ENCODE measurements at places on chromosomes 4 and X.
A peak's percentile ranks its signal among the peaks of the same experiment; 100 is the strongest.

GRCh38 chr4:162347156-162347841, 183.5 kb upstream of the FSTL5 start:
- DNase-seq, result no peak

DNA sequence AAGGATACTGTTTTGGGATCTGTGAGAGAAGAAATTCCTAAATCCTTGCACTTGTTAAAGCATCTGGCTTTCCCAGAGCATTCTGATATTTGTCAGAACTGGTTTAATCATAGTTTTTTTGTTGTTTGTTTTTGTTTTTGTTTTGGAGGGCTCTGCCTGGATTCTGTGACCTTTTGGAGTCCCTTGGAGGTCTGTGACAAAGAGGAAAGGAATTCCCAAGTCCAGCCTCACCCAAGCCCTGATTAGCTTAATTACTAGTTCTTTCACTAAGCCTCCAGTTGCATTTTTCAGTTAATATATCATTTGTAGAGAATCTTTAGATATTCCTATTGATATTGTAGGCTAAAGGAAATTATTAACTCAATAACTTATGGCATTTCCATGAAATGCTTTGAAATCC, 711 bp downstream of the ACE2 start:
- DNase-seq, result no peak

- no peak for DNase-seq
Observed at GRCh38 chr4:106602711-106603110, 234.1 kb upstream of the GIMD1 start.

DNA sequence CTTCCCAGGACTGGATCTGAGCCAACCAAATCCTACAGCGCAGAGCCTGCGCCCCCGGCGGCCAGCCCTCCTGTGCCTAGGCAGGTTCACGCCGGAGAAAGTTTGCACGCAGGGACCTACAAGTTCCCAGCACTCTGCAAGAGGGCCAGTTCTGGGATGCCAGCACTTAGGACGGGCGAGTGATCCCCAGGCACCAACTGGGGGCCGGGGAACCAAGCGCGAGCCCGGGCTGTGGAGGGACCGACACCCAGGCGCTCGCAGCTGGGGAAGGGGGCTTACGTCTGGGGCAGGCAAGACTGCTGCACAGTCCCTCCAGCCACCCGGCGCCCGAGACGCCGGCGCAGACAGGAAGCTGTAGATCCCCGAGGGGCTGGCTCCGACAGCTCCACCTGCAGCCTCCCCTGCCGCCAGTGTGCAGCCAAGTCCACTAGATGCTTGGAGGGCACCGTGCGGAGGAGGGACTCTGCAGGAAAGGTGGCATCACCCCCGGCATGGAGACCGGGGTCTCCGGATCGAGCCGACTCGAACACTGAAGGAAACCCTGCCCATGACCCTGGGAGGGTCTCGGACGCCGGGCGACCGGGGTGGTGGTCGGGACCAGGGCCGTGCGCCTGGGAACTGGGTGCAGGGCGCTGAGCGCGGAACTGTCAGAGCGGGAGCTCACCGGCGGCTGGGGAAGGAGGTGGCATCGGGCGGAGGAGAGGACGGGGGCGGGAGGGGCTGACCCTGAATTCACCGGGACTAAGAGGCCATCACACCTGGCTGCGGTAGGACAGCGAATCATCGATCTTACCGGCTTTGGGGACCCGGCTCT, 566 bp downstream of the CORIN start:
- DNase-seq, result no peak

GRCh38 chrX:137651647-137652046, 85.7 kb downstream of the ZIC3 start:
- DNase-seq, result no peak

DNA sequence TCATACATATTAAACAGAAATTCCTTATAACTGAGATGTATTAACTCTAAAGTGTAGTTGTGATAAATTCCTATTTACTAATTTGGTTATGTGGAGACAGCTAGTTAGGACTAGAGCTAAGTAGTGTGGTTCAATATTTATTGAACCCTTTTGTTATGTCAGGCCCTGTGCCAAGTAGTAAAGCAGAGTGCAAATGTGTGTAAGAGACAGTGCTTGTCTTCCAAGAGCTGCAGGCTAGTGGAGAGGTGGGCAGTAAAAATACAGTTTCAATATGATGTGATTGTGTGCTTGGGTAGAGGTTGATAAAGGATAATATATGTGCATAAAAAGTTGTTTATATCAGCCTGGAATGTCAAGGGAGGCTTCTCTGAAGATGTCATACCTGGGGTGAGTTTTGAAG, 80.0 kb downstream of the TBC1D19 start:
- DNase-seq, result no peak

DNA sequence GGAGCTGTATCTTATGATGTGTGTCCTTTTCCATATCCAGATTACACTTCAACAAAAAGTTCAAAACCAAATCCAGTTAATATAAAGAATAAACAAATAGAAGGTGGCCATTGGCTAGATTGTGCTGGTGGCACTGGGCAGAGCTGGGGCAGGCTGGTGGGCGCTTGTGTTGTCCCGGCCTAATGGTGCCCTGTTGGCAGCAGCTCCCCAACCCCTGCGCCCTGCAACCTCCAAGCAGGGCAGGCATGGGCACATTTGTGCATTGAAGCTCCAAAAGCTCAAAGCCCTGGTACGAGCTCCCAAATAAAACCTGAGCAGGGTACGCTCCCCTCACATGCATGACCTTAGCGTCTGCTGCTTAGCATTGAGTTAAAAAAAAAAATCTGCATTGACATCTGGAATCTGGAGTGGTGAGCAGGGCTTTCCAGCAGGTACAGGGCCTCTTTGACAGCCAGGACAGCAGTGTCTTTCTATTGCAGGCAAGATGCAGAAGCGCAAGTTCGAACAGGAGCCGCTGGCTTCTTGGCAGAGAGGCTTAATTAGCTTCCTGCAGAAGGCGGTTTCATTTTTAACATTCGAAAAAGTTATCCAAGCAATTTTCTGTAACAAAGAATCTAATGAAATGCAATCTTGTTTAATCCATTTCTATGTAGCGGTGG, 25.9 kb upstream of the NYX start:
- no peak for DNase-seq

- peak; percentile 49 for DNase-seq
Observed at GRCh38 chrX:47556045-47556623, 4.9 kb upstream of the ARAF start.

DNA sequence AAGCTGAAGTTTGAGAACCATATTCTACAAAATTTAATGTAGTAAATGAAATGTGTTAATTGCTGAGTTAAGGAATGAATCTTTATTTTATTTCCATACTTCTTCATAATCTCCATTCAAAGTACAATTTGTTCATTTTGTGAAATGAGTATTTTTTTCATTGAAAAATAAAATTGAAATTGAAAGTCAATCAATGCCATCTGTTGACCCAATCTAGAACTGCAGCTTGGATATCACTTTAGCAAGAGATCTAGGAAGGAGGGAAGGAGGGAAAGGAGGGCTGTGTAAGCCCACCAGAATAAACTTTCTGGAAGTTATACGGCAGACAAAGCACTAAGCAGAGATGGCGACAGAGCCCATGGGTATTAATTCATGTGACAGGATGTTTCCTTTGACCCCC, 128.4 kb downstream of the ZMAT1 start:
- DNase-seq, result no peak

DNA sequence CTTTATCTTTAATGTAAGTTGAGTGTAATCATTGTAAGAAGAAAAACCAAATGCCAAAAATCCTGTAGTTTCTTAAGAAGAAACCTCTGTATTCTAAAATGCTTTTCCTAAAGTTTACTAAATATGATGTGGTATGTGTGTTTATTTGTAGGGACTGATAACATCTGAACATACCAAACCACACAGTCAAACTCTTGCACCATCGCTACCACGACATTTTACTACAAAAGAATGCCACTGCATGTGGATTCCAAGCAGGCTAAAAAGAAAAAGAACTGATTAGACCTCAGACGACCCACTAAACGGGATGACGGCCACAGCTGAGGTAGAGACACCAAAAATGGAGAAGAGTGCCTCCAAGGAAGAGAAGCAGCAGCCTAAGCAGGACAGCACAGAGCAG, 46.1 kb downstream of the LAS1L start:
- no peak for DNase-seq

- no peak for DNase-seq
Observed at GRCh38 chr4:17705107-17705506, 76.3 kb downstream of the FAM184B start.

GRCh38 chr4:24855741-24856140, 57.1 kb downstream of the CCDC149 start:
- no peak for DNase-seq

DNA sequence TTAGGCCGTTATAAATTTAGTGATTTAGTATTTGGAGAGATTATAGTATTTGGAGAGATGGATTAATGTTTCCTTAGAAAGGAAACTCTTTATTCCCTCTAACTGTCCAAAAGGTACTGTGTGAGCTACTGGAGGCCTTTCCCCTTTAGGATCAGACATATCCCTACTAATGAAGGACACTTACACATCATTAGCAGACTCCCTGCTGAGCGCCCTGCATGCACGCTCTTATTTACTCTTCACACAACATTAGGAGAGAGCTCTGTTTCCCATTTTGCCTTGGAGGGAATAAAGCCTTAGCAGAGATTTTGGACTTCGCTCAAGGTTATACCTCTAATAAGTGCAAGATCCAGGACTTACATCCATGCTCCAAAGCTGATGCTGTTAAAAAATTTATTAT, 17.8 kb upstream of the STOX2 start:
- no peak for DNase-seq
